ENCODE measurements at places on chromosomes 7 and 10.

DNA sequence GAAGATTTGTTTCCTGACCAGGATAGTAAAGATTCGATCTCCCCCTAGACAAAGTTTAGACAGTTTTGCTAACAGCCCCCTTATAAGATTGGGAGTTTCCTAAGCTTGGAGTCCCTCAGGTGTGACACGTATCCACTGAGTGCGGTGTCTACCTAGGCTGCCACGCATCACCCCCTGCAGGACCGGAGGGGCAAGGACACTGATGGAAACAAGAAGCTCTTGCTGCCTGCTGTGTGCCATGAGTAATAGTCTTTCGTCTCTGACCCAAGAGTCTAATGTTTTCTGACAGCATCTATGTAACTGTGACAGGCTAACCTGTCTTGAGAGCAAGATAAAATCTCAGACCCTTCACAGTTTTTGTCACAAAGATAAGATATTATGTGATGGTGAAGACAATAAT lies 173.5 kb downstream of the SEMA3E start:
- no peak for DNase-seq

DNA sequence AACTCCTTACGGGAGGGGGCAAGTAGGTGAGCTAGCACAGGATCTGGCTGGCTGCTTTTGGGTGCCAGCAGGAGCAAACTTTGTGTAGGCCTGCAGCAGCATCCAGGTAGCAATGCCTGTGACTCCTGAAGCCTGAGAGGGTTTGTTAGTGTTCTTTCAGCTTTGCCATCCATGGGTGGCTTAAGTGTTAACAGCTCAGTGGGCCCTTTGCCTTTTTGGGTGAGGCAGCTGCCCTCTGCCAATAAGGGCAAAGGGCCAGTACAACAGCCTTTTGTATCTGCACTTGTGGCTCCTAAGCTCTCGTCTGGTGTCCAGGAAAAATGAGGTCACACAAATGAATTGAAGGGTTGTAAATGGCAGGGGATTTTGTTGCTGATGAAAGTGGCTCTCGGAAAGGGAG lies 359.0 kb upstream of the CHRM2 start:
- DNase-seq = no peak

- DNase-seq = no peak
Measured at GRCh38 chr10:78319841-78320240, 286.2 kb downstream of the RPS24 start.

DNA sequence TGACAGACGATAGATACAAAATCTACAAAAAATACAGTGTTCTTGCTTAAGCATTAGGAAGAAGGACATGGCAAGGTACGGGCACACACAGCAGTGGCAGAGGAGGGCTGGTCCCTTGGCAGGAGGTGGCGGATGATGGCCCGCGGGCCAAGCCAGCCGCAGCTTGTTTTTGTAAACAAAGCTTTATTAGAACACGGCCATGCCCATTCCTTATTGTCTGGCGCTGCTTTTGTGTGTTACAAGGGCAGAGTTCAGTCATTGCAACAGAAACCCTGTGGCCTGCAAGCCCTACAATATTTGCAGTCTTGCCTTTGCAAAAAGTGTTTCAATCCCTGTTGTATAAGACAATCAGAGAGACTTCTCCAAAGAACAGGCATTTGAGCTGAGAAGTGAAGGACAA lies 30.7 kb downstream of the FGFR2 start:
- no peak for DNase-seq

All from HTR-8/SVneo (cell line).